ENCODE measurements at places on chromosomes 6 and 20.

DNA sequence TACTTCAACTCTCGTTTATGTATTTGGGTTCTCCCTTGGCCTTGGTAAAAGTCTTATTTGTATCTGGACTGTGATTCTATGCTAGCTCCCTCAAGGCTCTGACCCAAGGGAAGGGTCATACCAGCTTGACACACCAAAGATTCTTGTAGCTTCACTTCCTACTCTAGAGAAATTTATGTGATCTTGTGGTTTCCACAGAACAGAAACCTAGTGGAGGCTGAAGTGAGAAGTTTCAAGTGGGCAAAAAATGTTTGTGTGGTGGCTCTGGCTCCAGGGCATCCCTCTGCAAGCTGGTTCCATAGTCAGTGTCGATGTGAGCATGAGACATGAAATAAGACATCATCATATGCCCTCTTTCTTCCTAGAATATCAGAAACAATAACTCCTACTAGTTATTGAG is 48.1 kb upstream of the TNFRSF21 start:
- DNase-seq = no peak

DNA sequence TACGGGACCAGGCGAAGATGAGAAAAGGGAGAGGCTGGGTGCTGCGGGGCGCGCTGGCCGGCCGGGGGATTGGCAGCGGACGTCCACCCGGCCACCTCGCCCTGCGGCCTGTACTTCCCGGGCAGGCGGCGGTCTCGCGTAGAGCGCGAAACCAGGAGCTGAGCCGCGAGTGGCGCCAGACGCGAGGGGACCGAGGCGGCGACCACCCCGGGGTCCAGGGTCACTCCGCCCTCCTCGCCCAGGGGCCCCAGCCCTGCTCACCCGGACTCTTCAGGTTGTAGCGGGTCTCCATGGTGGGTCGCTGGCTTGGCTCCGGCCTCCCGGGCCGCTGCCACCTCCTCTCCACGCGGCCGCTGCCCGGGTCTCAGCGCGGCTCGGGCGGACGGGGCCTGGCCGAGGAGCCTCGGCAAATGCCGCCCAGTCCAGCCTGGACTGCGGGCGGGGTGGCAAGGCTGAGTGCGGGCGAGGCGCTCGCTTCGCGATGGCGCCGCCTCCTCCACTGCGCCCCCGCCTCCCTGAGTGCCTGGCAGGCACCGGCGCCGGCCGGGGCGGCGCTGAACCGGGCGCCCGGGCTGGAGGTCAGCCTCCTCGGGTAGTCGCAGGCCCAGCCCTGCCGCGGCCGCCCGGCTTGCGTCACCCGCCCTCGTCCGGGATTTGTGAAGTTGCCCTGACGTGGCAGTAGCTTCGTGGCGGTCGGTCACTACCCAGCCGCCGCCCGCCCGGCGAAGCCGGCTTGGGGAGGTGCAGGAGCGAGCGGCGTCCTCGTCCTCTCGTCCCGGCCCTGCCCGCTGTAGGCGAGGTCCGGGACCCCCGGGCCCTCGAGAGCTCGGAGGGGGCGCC is at the start of gene UBE2J1:
UBE2J1 (minus strand) TSS at position 445 of the 840 bp plus-strand sequence; CDS start at position 292, 153 bp downstream.
- peak; percentile 40 for DNase-seq

DNA sequence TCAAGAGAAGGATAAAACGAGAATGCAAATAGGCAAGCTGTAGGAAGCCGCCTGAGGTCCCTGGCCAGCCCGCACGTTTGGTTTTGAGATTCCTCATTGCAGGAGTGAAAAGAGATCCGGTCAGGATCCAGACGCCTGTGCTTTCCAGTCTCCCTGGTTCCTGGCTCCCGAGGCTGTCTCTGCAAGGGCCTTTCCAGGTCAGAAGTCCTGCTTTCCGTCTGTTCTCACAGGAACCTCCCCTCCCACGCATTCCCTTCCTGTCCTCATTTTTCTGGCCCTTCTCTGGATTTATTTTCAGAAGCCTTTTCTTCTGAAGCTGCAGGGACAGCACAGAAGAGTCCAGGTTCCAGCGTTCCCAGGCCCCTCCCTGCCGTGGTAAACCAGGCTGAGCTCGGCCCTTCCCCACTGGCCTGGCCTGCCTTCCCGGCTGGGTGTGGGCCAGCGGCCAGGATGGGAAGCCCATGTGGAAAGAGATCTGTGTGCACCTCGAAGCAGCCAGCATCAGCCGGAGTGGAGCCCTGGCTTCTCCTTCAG is 54.0 kb downstream of the TMEM242 start:
- DNase-seq = no peak

GRCh38 chr6:38681850-38682249 is 21.1 kb downstream of the GLO1 start:
- no peak for DNase-seq

DNA sequence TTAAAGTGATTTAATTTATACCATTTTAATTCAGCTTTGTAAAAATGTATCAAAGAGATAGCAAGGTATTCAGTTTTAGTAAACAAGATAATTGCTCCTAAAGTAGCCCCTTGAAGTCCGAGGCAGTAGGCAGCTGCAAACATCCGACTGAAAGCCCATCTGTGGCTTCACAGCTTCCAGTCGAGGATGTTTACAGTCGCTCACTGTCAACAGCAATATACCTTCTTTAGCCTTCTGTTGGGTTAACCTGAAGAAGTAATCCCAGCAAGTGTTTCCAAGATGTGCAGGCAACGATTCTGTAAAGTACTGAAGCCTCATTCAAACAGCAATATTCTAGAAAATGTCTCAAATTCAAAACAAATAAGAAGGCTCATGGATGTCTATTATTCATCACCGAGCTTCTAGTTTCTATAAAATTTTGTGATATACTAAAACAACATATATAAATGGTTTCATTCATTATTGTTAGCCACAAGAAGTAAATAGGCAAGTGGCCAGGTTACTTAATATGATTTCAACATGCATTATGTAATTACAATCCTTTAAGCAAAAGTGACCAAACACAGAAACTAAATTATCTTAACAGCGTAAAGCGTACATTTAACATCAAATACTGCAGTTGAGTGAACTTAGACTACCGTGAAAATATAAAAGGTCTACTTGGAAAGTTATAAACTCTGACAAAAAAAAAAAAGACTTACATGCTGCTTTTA is 115.0 kb downstream of the OGFRL1 start:
- no peak for DNase-seq

GRCh38 chr20:20711413-20711812 is 1.0 kb downstream of the RALGAPA2 start:
- DNase-seq = no peak

DNA sequence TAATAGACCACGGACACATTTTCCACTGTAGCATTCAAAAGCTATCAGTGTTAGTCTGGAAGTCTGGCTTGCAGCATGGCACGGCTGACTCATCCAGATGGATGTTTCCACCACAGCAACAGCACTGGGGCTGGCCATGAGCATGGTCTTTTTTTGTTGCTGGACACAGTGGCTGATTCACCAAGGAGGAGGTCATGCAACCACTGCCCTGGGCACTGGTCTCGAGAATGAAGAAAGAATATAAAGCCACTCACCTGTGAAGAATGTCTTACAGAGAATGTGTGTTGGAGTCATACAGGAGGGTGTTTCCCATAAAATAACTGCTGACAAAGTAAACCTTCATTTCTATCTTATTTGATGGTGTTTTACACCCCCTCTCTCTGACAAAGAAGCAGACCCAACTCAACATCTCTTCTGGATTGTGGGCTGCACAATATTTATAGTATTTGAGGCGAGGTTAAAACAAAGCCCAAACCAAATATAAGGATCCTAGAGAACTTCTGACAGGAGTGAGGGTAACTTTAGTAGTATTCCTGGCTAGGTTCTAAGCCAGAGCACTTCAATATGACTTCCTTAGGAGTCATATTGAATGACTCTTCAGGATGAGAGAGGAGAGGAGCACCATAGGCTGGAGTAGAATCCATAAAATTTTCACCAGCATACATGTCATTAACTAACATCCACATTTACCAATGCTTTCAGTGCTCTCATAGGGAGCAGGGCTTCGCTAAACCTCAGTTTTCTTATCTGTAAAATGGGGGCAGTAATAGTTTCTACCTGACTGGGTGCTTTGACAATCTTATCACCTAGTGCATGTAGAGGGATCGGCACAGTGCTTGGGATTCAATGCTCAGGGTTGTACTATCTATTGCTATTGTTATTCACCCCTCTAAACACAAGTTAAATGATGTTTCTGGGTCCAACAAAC is 121.4 kb downstream of the KIF13A start:
- DNase-seq = no peak

DNA sequence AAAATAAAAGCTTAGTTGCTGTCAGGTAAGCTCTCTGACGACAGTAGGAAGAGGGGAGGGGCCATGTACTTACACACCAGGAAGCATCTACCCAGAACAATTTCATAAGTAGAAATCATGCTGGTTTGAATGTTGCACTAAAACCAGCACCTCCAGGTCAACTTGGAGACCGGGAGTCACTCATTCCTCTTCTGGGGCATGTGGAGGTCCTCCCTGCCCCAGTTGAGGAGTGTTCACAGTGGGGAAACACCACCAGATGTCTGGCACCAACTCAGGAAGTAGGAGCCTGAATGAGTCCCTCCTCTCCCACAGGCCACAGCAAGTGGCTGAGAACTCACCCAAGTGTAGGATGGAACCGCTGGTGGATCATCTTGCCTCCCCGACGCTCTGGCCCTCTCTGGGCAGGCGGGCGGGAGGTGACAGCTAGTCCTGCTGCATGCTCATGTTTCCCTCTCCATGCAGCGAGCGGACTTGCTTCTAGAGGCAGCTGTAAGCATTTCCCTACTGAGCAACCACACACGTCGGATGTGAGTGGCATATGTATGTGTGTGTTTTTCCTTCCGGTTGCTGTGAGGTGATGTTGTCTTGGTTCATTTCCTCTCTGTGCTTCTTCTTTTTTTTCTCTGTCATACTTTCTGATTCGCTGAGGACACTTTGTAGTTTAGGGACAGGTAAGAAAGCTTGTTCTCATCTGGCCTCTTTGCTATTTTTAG is 149.5 kb upstream of the NEDD9 start:
- DNase-seq = peak; percentile 26

- no peak for DNase-seq
Observed at GRCh38 chr6:89385846-89386245, 26.2 kb downstream of the RRAGD start.

DNA sequence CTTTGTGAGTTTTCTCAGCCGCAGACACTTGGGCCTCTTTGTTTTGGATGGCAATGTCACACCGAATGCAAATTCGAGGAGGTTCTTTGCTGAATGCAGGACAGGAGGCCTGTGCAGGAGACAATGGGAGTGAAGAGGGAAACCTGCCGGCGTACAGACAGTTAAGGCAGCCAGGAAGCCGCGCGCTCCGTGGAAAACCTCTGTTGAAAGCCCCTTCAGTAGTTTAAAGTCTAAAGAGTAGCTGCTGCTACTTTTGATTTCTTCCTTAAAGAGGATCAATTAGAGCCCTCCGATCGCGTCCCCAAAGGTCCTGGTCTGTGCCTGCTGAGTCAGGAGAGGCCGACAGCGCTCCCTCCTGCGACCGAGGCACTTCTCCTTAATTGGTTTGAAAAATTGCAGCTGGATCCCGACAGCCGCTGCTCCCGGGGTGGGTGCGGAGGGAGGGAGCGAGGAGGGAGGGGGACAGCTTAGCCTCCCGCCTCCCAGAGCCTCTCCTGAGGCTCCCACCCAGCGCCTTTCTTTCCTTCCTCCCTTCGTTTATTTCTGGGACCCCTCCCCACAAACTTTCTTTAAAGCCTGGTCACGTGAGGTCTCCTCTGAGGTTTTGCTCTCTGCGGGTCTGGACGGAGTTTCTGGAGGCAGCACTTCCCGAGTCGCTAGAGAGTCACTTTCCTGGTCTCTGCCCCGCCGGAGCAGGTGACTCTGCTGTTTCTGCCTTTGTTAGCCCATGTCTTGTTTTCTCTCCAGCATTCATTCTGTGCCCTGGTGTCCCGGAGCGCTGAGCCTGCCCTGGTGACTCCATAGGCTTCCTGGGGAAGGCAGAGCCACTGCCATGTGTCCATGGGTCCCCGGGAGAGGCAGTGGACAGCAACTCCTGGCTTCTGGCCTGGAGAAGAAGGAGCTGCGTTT is 22.3 kb upstream of the RPP40 start:
- DNase-seq = no peak

DNA sequence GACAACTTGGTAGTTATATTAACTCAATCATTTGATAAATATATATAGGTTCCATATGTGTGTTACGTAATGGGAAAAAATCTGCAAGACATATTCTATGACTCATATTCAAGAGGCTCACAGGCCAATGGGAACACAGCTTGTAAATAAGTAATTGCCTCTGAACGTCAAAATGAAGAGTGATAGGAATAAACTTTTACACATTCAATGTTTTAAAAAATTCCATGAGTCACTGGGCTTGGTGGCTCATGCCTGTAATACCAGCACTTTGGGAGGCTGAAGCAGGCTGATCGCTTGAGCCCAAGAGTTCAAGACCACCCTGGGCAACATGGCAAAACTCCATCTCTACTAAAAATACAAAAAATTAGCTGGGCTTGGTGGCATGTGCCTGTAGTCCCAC is 209.4 kb upstream of the MCHR2 start:
- DNase-seq = no peak

- no peak for DNase-seq
Observed at GRCh38 chr6:149033454-149033853, 284.1 kb upstream of the TAB2 start.

GRCh38 chr20:59976156-59976782 is 18.0 kb downstream of the CDH26 start:
- no peak for DNase-seq

GRCh38 chr6:122778985-122779661 is 393 bp upstream of the FABP7 start:
- DNase-seq = no peak

DNA sequence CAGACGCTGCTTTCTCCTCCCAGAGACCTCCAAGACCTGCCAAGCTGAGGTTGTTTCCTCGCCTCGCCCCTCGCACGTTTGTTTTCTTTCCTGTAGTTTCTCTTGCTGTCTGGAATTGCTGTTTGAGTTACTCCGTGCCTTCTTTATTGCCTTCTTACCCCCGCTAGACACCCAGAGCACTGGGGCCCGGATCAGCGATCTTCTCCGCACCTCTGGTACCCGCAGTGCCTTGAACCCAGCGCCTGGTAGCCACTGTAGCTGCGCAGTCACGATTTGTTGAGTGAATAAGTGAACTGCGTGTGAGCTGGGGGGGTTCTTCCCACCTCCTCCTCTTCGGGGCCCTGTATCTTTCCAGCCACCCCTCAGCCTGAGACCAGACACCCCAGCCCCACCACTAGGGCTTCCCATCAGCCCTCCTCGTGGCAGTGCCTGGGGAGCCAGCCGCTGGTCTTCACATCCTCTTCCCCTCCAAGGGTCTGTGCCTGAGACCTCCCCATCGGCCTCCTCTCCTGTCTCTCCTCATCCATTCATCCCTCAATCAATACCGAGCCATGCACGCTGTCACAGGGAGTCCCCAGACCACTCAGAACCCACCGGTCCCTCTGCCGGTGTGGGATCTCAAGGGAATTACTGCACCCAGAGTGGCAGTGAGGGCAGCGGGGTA is 849 bp upstream of the BMP7 start:
- DNase-seq = no peak

- no peak for DNase-seq
Observed at GRCh38 chr6:156634048-156634447, 143.1 kb upstream of the ARID1B start.

Data from stimulated activated CD8-positive, alpha-beta memory T cell treated with anti-CD3 and anti-CD28 coated beads, Interleukin-7, amount 100 ng/mL, for 24 hours (primary cell).